ENCODE measurements at places on chromosomes 2 and 18.

DNA sequence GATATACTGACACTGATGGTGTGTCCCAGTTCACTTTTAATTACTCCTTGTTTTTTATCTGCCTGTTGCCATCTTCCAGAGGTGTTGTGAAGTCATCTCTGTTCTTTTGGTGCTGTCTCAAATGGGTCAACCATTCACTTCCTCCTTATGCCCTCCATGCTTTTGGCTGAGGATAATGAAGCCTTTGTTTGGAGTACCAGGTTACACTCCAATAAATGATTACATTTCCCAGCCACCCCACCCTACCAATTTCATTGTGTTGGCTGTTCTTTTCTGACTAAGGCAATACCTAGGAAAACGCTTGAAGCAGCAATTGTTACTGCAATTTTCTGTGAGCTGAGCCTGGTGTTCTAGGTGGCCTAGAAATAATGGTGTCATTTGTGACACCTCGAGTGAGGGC lies 29.8 kb upstream of the ACTG2 start:
- DNase-seq: no peak

GRCh38 chr2:215314896-215315295 lies 3.0 kb downstream of the ATIC start:
- DNase-seq: no peak

DNA sequence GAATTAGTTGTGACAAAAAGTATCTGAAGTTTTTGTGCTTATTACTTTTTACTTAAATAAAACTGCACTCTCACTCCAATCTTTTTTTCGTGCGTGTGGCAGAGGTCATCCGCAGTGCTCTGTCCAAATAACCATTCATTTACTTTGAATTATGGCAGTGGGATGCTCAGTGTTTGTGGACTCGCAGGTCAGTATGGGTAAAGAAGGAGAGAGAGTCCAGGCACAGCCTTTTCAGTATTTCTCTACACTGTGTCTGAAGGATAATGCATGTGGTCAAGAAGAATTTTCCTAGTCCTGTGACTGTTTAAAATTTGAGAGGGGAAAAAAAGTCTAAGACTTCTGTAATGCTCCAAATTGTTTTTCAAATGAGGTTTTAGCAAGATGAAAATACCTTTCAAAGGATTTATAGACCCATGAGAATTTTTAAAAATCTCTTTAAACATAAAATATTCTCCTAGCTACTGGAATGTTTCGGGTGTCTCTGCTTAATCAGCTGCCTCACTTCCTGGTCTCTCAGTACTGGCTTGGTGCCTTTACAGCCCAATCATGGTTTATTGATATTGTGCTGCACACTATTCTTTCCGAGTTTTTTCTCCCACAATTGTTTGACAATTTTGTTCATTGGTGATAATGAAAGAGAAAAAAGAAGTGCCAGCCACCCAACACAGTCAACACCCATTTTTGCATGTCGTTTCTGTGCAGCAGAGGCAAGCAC lies 453.2 kb downstream of the PTPRM start:
- DNase-seq: no peak

DNA sequence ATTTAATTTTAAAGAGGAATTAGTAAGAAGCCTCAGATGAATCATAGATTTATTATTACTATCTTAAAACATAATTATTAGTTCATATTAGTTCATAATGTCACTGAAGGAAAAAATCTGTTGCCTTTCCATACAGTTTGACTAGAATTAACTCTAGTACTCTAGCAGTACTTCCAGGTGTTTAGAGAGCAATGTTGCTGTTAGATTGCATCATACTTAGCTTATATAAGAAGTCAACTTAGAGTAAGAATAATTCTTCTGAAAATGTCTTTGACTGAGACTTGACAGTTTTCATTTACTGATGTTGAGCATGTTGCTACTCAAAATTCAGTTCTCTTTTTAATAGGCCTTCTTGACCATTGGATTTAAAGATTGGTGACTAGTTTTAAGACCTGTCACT lies 4.7 kb downstream of the RAB3GAP1 start:
- no peak for DNase-seq
